ENCODE measurements at places on chromosomes 13 and 19.
A peak's percentile ranks its signal among the peaks of the same experiment; 100 is the strongest.

- DNase-seq: no peak
These were observed 17.4 kb upstream of the FEM1A start for GRCh38 chr19:4774136-4774535.

DNA sequence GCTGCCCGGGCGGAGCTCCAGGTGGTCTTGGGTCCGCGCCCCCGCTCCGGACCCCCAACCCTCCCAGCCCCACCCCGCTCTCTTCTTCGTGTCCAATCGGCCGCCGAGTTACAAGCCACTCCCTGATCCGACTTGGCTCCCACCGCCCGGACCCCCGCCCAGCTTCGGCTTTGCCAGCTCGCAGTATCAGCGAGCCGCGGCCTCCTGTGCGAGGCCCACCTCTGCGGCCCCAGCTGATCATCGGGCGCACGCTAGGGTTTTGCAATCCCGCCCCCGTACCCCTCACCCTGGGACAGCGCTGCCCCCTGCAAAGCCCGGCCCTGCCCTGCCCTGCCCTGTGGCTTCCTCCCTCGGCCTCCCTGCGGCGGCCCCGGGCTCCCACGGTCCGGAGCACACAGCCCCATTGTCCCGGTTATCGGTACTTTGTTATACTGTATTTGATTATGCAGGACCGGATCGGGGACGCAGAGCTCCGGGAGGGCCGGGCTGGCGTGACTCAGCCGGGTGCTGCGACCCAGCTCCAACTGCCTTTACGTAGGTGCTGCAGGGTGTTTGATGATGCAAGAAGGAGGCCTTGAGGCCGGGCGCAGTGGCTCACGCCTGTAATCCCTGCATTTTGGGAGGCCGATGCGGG lies 598 bp upstream of the LPAR2 start:
- peak; percentile 95 for DNase-seq

DNA sequence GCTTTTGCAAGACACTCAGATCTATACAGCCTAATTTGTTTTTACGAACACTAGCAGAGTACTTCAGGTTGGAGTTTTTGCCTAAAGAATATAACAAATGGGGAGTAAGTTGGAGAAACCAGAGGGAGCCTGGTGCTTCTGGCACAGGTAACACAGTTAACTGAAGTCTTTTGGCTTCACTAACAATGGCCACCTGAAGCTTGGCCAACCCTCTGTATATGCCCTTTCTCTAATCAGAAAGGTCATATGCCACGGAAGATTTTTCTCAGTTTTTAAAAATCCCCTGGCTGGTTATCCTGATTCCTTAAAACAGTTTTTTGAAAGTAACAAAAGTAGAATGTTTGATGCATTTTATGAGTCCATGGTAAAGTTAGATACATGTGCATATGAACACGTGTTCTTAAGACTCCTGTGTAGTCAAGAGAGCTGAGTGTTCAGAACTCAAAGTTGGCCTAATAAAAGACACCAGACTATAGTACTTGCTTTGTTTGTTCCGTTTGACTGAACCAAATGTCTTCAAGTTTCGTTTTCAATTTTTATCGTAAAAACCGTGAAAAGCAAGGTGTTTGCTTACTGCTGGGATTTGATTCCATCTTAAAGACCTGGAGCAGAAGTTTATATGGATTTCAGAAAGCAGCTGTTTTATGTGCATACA lies 137.5 kb downstream of the KCNRG start:
- no peak for DNase-seq

- no peak for DNase-seq
These were observed 94.5 kb downstream of the ZMYM2 start for GRCh38 chr13:20053016-20053415.

DNA sequence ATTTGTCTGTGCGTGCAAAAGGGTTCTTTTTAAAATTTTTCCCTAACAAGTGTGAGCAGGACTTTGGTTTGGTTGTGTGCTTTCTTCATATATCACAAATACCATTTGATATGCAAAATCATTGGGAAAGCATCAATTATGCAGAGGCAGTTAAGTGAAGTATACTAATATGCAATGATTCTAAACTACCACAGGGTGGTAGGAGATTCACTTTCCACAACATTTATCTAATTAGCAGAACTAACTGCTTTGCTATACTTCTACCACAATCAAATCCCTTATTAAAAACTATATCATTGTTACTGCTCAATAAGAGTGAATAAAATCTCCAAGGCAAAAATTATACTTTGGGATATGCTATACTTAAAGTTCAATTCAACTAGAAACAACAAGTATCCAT lies 2738.9 kb upstream of the PCDH20 start:
- no peak for DNase-seq

GRCh38 chr19:10120538-10121189 lies 965 bp upstream of the EIF3G start:
- no peak for DNase-seq

DNA sequence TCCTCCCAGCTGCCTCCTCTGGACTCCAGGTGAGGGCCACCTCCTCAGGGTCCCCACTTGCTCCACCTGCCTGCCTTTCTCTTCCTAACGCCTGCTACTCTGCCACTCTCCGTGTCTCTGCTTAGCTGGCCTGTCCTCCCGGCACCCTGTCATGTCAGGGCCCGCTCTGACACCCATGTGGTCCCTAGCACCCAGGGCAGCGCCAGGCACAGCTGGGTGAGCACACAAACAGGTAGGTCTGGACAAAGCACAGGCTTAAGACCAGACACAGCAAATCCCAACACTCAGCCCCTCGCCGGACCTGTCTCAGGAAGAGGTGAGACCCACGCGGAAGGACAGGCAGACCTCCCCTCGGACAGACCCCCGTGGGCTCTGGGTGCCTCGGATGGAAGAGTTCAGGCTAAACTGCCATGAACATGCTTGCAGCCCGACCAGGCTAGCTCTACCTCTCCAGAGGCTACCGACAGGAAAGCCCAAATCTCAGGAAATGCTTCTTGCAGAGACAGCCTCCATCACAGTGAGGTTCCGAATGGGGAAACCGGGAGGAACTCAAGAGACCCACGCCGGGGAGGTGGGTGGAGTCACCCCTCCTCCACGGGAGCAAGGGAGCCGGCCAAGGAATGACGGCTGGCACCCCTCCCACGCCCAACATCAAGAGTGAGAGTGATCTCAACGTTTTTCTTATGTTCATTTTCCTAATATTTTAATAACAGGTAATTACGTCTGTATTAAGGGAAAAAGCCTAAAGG lies 12.5 kb downstream of the ZNF787 start:
- DNase-seq: no peak

- no peak for DNase-seq
These were observed 643.9 kb downstream of the DIAPH3 start for GRCh38 chr13:59519819-59520218.

DNA sequence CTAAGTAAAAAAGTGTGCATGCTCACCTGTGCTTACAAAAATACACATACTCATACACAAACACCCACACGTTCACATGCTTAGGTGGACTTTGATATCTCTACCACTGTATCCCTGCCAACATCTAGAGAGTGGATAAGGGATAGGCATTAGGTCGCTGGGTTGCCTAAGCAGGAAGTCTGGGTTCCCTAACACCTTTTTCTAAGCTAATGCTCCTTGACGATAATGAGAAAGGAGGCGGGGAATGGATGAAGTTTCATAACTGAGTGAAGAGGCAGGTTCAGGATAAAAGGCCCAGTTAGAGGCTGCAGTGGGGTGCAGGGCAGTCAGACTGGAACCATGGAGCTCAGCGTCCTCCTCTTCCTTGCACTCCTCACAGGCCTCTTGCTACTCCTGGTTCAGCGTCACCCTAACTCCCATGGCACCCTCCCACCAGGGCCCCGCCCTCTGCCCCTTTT lies 41.9 kb upstream of the CYP2A7 start:
- DNase-seq: no peak

- DNase-seq: no peak
These were observed 15.9 kb downstream of the KL start for GRCh38 chr13:33032037-33032625.

DNA sequence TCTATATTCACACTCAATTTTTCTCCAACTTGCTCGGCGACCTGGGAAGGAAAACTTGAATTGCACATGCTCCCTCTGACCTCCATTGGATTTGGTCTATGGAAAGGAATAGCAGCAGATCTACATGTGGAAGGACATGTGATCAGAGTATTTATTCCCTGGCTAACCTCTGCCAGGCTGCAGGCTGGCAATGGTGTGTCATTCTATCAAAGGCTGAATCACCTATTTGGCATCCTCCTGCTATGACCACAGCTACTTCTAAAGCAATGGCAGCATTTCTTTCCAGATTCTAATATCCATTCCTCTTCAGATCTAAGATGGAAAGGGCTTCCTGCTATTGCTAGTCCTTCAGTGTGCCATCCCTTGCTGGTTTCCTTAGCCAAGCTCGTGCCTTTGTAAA lies 144.3 kb upstream of the FREM2 start:
- DNase-seq: no peak

GRCh38 chr13:110455941-110456340 lies 105.6 kb downstream of the RAB20 start:
- DNase-seq: peak; percentile 87

GRCh38 chr19:50830266-50831025 lies 2.9 kb downstream of the KLK15 start:
- no peak for DNase-seq

DNA sequence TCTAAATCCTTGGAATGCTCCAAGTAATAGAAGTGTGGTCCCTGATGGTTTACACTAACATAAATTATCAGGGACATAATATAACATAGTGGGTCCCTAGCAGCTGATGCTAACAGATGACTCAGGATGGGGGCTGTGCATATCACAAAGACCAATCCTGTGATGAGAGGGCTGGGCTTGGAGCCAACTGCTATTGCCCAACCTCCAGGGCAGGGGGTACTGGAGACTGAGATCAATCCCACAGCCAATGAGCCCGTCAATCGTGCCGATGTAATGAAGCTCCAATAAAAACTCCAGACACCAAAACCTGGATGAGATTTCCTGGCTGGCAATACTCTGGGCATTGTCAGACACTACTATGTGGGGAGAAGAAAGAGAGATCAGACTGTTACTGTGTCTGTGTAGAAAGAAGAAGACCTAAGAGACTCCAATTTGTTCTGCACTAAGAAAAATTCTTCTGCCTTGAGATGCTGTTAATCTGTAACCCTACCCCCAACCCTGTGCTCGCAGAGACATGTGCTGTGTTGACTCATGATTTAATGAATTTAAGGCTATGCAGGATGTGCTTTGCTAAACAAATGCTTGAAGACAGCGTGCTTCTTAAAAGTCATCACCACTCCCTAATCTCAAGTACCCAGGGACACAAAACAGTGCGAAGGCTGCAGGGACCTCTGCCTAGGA lies 33.4 kb downstream of the ABCC4 start:
- no peak for DNase-seq

DNA sequence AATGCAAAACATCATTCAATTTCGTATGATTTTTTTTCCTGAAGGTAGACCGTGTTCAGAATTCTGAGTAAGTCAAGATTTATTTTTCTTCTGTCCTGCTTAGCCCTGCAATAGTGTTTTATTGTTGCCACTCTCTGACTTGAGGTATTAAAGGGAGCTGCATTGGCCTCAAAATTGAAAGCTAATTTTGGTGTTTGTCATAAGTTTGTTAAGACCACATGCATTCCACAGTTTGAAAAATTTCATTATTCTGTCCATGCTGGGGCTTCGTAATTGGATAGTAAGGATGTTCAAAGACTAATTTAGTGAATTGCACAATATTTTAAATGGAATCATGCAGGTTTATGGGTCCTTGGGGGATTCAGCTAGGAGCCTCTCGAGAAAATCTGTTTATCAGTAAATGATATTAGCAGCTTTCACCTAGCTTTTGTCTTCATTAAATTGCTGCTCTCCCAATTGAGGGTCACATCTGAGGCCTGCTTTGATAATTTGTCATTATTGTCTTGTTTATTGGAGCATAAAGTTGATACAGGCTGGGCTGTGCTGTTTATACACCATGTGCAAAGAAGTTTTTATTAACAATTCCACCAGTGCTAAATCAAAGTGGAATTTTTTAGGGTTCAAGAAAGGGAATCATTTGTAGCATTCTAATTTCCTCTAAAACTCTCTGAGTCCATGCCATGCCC lies 339.8 kb upstream of the OBI1 start:
- no peak for DNase-seq

DNA sequence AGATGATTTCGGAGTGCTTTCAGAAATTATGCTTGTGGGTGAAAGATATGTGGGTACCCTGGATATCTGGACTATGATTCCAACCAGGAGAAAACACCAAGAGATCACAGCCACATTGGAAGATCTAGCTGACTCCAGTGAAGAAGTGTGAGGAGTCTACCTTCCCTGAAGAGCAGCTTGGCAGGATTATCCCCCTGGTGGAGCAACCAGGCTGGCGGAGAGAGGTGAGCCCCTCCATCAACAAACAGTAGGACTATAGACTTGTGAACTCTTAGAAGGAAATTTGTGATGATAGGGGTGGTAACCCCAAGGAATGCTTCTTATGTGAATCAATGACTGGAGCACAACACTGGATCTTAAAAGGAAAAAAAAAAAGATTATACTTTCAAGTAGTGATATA lies 47.8 kb upstream of the DIAPH3 start:
- no peak for DNase-seq

DNA sequence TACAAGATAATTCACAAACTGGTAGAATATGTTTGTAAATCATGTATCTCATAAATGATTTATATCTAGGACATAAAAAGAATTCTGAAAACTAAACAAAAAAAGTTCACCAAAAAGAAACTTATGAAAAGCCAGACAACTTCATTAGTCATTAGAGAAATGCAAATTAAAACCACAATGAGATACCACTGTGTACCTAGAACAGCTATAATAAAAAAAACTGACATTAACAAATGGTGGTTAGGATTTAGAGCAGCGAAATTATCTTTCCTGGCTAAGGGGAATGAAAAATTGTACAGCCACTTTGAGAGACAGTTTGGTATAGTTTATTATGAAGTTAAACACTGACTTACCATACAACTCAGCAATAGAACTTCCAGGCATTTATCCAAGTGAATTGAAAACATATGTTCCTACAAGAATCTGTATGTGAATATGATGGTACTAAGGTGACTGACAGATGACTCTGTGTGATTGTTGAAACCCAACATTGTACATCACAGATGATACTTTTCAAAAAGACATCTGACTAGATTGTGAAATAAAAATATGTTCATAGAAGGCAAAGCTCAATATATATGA lies 41.8 kb downstream of the UGGT2 start:
- DNase-seq: no peak

DNA sequence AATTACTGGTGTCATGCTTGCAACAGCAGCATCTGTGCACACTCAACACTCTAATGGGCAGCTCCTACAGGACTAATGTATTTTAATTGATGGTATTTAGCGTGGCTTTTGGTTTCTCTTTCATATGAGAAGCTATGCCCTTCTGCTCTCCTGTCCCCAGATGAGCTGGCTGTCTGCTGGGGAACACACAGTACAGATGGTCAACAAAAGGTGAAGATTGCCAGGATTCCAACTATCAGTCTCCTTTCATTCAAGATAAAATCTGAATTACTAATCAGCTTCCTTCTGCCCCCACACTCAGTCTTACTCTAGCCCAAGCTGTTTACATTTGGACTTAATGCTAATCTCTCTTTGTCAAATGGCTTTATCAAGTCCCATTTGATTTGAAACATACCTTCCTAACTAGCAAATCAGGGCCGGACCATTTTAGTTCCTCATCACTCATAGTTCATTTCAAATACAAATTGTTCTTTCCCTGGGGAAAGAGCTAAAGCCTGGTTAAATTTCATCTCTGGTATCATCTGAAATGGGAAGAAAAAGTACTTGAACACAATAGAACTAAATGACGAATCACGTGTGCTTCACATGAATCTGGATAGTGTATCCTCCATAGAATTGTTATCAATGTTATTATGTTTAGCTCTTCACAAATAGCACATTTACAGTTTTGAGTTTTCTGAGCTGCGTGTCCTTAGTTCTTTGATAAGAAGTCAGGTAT lies 988.0 kb downstream of the PCDH17 start:
- peak; percentile 46 for DNase-seq

Data from neural progenitor cell (in vitro differentiated cells).